ENCODE measurements at places on chromosomes 1 and 21.

- no peak for DNase-seq
These were observed 6.6 kb upstream of the PLPP3 start for GRCh38 chr1:56585985-56586384.

DNA sequence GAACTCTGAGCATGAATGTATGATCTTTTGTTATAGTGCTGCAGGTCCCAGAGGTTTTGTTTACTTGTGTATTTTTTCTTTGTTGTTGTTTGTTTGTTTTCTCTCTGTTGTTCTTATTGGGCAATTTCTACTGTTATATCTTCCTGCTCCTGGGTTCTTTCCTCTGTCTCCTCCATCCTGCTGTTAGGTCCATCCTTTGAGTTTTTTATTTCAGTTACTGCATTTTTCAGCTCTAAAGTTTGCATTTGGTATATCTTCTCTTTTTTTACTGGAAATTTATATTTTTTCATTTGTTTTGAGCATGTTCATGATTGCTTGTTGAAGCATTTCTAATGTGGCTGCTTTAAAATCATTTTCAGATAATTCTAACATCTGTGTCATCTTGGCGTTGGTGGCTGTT is 9.9 kb downstream of the TRPM2 start:
- DNase-seq, result no peak

DNA sequence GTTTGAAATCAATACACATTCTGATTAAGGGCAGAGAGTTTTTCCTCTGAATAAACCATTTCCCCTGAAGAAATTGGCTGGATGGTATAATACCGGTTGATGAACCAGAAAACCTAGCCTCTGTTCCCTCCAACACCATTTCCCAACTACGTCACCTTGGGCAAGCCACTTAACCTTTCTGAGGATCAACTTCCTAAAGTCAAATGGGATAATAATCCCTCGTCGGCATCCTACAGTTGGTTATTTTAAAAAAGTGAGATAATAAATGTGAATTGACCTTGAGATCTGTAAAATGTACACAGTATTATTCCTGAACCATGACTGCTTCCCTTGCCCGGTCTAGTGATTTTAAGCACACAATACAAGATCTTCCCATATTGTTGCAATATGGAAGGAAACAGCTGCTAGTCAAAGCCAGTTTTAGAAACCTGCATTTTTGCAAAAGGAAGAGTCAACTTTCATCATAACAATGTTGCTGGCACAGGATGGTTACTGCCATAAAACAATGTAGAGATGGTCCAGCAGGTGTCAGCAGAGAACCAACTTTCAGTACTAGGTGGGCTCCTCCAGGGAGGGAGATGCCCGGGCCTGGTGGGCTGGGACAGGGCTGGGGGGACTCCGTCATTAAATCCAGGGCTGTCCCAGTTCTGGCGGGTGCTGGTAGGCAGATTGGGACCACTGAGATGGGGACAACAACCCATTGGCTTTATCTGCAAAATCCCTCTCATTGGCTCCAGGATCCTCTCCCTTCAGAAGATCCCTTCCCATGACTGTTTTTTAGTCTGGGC is 5.2 kb upstream of the HLX start:
- DNase-seq, result peak; percentile 58

DNA sequence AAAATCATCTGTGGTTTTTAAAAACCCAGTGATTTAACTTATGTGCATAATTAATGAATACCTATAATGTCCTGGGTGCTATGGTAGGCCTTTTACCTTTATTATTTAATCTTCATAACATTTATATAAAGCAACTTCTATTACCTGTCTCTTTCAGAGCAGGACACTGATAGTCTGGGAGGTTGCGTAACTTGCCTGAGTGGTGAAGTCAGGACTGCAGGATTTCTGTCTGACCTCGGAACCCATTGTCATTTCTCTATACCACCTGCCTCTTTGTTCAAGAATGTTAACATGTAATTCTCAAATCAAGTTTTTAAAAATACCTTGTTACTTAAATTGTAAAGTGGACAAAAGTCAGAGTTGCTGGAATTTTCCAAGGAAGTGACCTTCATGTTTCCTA is 41.0 kb upstream of the BACH1 start:
- DNase-seq, result no peak

GRCh38 chr1:84156210-84156621 is 12.1 kb downstream of the PRKACB start:
- no peak for DNase-seq

- DNase-seq, result no peak
These were observed 65.4 kb downstream of the PBX1 start for GRCh38 chr1:164624400-164624799.

DNA sequence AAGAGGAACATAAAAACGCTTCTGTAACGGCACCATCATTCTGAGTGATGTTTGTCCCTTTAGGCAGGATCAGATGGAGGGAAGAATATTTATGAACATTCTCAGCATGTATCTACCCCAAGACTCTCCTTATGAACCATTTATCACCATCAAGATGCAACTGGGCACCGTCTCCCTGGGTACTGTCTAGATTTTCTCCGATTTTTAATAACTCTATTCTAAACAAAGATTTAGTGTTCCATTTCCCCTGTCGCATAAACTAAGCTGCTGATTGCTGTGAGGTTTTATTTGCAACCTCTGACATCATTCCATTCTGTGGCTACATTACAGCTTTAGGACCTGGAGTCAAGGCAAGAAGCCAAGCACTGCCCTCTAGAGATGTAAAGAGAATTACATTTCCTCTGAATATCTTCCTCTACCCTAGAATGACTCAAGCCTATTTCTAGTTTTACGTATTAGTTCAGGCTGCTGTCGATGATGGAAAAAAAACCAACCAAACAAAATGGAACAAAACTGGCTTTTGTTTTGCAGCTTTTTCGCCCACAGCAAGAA is 130.1 kb upstream of the MAP1LC3C start:
- peak; percentile 12 for DNase-seq

- no peak for DNase-seq
These were observed 3.7 kb downstream of the BCAN start for GRCh38 chr1:156645666-156646065.

DNA sequence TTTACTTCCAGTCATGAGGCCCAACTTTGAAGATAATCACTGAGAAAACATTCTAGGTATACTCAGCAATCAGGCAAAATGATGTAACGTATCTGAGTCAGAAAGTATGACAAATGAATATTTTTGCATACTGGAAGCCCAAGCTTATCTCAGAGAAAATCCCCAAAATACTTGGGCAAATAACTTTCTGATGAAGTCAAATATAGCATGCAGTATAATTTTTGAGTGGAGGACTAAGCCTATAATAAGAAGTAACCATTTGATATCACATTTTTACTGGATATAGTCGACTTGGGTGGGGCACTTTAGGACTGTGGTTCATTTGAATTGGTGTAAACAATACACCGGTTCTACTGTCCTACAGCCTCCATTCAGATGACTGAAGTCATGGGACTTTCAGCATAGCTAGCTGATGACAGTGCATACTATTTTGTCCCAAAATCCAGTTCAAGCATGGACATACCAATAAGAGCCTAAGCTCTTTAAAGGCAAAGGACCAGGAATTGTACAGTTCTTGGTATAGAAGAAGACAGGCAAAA is 2.3 kb upstream of the GADD45A start:
- no peak for DNase-seq

DNA sequence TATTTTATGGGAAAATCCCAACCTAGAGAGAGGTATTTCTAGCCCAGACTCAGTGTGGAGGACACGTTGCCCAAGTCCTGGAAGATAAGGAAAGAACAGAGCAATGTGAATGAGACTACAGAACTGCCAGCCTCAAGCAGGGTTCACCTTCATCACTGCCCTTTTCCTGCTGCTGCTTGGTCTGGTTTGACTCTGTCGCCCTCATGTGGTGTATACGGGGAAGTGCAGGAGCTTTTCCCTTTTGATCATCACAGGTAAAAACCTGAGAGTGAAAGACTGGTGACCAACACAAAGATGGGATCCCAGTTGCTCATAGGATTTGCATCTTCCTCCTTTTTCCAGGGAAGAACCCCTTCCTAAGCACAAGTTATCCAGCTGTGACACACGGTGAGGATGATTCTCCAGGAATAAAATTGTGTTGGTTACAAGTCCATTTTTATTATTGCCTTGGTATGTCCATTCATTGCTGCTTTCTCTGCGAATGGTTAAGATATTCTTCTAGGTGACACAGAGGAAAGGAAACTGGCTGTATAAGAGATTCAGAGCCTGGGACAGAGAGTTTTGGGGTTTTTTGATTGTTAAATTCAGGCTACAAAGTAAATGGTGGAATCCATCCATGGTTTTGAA is 89.5 kb upstream of the CD53 start:
- DNase-seq, result peak; percentile 81

DNA sequence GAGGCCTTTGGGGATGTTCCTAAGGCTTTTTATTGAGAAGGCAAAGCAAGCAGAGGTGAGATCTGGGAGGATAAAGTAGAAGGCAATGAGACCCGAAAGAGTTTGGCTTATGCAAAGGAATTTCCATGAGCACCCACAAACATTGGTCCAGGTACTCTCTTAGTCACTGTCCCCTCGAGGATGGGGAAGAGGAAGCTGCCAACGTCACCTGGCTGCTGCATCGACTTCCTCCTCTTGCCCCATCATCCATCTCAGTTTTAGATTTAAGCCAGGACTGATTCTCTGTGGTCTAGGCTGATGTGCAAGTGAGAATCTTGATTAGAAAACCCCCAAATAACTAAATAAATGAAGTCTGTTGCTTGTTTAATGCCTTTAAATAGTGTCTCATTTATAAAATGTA is 28.7 kb downstream of the RUNX1 start:
- no peak for DNase-seq

DNA sequence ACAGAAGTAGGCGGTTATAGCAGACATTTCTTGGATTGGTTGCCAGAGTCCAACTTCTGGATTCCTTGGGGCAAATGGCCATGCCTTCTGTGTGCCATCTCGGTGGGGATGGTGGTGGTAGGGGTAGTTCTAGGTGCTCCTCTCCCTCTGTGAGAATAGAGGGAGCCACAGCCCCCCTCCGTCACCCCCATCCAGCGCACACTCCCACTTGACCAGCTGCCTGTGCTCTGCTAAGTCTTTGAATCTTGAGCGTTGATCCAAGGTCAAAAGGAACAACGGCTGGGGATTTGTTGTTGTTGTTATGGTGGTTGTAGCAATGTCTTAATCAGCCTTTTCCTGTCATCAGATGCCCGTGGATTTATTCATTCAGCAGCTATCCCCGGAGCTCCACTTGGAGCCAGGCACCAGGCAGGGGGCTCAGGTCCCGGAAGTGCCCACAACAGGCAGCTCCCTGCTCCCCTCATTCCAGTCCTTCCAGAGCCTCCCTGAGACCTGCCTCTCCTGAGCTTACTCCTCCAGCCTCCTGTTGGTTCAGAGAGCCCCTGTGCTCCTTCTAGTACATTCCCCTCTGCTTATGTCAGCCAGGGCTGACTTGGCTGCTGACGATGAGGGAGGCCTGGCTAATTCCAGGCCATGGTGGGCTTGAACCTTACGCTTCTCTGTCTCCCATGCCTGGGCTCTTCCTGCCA is 146.6 kb upstream of the WNT4 start:
- no peak for DNase-seq
